ENCODE measurements at places on chromosomes 4 and X.

DNA sequence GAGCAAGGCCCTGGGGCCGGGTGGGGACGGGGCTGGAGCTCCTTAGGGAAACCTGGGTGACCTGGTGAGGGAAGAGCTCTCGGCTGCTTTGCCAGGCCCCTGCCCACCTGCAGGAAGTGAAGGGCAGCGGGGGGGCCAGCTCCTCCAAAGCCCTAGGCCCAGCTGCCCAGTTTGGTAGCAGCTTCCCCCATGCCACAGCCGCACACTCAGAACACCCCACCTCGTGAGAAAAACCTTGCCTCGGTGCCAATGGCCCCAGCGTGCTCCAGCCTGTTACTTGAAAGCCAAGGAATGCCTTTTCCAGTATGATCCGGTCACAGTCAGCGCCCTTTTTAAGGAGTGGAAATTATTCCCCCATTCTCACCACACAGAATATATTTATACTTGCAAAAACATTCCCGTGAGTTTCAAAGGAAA lies 38.3 kb downstream of the ACOX3 start:
- DNase-seq, result no peak

DNA sequence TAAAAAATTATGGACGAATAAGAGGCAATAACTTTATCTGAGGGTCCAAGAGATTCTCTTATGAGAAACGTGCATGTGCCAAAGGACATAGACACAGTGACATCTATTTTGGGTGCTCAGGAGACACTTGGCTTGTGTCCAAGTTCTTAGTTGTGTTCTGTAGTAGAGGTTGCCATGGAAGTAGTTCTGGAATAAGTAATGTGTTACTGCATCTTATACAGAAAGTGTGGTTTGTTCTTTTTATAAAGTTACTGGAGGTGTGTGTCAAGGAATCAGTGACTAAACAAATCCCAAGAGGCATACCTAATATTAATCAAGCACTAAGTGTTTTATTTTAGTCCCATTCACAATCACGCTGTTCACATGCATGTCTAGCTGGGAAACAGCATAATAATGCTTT lies 305.7 kb downstream of the ARHGAP24 start:
- no peak for DNase-seq

- no peak for DNase-seq
These were observed 250.4 kb downstream of the GPM6A start for GRCh38 chr4:175561696-175562095.

DNA sequence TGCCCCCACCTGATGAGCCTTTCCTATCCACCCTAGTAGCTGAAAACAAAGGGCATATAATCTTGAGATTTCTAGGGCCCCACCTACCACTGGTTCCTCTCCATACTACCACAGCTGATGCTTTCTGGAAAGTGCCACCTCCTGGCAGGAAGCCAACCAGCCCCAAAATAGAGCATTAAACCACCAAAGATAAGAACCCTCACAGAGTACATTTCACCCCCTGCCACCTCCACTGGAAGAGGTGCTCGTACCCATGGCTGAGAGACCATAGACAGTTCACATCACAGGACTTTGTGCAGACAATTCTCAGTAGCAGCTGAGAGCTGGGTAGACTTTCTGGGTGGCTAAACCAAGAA lies 94.1 kb downstream of the IRS4 start:
- no peak for DNase-seq

DNA sequence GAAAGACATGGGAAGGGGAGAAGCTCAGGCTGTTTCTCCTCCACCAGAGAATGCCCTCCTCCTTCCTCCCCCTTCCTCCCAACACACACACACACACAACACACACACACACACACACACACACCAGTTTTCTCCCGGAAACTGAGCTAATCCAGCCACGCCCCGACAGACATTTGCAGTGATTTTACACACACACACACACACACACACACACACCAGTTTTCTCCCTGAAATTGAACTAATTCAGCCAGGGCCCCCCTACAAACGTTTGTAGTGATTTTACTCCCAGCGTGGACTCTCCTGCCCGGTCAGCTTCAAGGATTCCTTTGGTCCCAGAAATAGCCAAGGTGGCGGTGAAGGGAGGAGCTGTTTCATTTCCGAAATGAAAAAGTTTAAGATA lies 32.9 kb upstream of the STX18 start:
- peak; percentile 7 for DNase-seq

GRCh38 chr4:2368746-2369437 lies 49.6 kb downstream of the ZFYVE28 start:
- DNase-seq, result no peak

DNA sequence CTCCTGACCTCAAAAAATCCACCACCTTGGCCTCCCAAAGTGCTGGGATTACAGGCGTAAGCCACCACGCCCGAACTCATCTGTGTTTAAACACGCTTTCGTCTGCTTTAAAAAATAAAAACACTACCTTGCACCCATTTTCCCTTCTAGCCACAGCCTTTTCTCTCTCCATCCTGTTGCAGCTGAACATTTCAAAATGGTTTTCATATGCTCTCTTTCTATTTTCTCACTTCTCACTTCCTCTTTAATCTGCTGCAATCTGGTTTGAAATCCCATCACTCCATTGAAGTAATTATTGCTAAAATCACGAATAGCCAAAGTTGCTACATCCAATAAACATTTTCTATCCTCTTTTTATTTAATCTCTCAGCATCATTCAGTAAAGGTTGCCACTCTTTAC lies 70.0 kb downstream of the DCHS2 start:
- DNase-seq, result no peak

DNA sequence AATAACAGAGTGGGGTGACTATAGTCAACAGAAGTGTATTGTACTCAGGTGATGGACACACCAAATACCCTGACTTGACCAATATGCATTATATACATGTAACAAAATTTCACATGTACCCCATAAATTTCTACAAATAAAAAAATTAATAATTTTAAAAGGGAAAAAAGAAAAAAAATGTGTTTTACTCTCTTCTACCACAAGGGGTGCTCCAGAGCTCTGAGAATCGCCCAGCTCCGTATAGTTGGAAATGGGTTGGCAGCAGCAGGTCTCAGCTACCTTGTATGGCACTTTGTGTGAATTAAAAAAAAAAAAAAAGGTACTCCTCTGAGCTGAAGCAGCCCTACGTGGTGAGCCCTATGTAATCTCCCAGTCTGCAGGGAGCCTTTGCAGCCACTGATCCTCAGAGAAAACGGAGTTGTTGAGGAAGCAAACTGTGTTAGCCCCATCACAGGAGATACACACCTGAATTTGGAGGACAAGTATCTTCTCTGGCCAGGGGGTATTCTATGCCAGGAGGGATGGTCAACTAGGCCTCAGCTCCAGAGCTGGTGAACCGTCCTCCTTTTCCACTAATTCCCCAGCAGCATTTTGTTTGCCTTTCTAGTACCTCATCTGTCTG lies 17.2 kb upstream of the POLA1 start:
- no peak for DNase-seq

- no peak for DNase-seq
These were observed 21.6 kb downstream of the ADD1 start for GRCh38 chr4:2865196-2865780.

GRCh38 chr4:176646311-176646710 lies 146.4 kb downstream of the VEGFC start:
- DNase-seq, result no peak

GRCh38 chrX:2485789-2486345 lies 14.9 kb downstream of the DHRSX start:
- no peak for DNase-seq

GRCh38 chrX:47483306-47484268 lies 565 bp upstream of the ZNF41 start:
- DNase-seq, result no peak

DNA sequence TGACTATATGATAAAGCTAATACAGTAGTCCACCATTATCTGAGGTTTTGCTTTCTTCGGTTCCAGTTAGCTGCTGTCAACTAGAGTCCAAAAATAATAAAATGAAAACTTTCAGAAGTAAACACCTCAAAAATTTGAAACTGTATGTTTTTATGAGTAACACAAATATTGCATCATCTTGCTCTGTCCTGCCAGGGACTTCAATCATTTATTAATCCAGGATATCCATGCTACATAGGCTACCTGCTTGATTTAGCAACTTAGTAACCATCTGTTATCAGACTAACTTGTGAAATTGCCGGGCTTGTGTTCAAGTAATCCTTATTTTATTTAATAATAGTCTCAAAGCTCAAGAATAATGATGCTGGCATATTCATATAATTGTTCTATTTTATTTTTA lies 1537.8 kb upstream of the PABPC4L start:
- no peak for DNase-seq

DNA sequence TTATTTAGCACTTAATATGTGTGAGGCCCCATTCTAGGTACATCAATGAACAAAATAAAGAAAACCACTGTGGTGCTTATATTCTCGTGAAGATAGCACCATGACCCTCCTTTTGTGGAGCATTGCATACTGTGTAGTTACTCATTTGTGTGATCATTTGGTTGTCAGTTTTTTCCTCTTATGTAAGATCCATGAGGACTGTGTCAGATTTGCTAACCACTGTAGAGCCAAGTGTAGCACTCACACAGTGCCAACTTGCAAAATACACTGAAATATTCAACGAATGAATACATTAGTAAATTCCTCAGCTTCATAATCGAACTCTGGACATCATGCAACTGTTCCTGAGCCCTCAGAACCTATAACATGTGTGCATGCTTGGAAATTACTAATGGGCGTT lies 29.5 kb upstream of the SETD7 start:
- DNase-seq, result no peak

- no peak for DNase-seq
These were observed 107.5 kb downstream of the EGF start for GRCh38 chr4:110020139-110020538.

GRCh38 chr4:9745782-9746181 lies 35.7 kb upstream of the DRD5 start:
- no peak for DNase-seq

DNA sequence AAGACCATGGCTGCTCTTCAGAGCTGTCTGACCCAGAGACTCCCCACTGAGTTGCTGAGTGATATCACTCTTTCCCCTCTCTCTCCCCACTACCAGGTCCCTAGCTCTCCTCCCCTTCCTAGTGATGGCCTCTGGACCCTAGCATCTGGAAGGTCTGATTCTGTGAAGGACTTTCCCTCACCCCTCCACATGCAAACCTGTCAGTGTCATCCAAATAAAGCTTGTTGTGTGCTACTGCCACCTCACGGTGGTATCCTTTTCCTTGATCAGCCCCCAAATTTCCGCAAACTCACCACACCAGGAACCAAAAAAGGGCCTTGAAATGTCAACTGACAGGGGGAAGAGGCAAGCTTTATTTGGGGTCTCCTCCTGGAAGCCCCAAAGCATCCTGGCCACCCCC lies 500.2 kb downstream of the IDS start:
- DNase-seq, result no peak

DNA sequence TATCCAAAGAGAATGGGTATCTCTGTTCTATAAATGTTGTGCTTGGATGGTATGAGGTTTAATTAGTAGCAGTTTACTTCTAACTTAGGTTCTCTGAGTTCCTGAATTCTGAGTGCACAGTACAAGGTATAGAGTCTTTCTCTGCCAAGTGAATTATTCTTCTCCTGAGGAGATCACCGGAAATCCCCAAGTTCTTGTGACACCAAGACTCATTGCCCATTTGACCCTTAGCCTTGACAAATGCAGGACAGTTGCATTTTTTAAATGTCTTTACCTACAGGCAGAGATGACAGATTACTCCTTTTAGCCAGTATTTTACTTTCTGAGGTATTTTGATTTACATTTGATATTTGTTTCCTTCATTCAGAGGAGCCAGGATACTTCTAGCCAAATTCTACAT lies 72.9 kb downstream of the MAOA start:
- no peak for DNase-seq

- DNase-seq, result no peak
These were observed 116.2 kb downstream of the AFAP1 start for GRCh38 chr4:7823416-7823824.

DNA sequence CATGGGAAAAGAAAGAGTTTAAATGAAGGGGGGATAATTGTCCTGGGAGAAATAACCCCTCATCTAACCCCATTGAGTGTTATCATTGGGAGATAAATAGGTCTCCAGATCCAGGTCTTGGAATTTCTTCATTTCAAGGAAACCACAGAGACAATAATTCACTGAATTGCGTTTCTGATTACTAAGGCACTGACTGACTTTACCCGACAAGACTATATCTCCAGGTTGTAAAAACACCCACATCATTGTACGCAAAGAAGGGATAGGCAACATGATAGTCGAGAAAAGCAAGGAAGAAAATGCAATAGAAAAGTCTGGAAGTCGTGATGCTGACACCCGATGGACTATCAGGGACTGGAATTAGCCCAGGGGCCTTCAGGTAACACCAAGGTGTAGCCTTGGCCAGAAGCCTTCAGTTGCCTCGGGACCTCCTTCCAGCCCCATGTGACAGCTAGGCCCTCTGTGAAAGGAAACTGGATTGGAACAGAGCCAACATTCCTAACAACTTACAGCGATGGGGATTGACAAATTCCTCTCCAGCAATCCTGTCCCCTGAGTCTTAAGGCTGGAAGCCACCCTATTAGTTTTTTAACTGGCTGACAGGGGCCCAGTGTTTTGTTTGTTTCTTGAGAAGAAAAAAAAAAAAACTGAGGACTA lies 46.5 kb upstream of the RAB9B start:
- no peak for DNase-seq

DNA sequence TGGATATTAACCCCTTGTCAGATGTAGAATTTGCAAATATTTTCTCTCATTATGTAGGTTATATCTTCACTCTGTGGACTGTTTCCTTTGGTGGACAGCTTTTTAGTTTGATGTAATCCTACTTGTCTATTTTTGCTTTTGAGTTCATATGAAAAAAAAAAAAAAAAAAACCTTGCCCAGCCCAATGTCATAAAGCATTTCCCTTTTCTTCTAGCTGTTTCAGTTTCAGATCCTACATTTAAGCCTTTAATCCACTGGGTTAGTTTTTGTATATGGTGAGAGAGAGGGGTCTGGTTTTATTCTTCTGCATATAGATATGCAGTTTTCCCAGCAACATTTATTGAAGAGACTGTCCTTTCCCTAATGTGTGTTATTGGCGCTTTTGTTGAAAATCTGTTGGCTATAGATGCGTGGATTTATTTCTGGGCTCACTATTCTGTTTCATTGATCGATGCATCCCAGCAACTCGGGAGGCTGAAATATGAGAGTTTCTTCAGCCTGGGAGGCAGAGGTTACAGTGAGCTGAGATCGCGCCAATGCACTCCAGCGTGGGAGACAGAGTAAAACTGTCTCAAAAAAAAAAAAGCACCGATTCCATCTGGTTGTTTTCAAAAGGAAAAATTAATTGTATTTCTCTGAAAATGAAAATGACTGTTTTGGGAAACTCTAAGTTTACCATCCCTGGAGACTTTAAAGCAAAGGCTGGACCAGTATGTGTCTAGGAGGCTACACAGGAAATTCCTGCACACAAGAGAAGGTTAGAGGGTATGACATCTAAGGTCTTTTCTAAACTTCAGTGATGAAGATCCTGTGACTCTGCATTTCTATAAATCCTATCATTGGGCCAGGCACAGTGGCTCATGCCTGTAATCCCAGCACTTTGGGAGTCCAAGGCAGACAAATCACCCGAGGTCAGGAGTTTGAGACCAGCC lies 35.6 kb downstream of the STEEP1 start:
- DNase-seq, result no peak

DNA sequence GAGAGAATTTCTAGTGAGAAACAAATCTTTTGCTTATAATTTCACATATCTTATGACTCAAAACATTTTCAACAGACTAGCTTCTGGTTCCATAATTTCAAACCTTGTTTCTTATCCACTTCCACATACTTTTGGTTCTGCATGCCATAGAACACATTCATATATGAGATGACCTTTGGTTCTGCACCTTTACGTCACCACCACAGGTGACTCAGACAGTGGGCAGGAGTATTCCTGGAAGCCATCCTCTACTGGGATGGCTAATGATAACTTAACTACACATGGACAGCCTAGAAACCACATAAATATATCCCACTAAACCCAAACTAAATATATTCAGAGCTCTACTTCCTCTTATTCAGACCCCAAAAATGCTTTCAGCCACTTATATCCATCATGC lies 133.3 kb downstream of the DCK start:
- no peak for DNase-seq

Measured in activated T-helper 1 cell treated with Interleukin-2 at 50 U/mL for 16 hours (primary cell).